ENCODE measurements at places on chromosomes 4 and X.

DNA sequence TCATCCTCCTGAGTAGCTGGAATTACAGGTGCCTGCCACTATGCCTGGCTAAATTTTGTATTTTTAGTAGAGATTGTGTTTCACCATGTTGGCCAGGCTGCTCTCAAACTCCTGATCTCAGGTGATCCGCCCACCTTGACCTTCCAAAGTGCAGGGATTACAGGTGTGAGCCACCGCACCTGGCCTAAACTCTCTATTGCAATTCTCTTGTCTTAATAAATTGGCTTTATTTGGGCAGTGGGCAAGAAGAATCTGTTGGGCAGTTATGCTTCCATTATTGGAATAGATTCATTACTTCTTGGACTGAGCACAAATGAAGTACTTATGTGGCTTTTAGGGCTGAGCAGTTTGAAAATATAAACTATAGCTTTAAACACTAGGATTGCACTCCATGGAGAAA, 8.2 kb upstream of the GPAT3 start:
- DNase-seq, result no peak

DNA sequence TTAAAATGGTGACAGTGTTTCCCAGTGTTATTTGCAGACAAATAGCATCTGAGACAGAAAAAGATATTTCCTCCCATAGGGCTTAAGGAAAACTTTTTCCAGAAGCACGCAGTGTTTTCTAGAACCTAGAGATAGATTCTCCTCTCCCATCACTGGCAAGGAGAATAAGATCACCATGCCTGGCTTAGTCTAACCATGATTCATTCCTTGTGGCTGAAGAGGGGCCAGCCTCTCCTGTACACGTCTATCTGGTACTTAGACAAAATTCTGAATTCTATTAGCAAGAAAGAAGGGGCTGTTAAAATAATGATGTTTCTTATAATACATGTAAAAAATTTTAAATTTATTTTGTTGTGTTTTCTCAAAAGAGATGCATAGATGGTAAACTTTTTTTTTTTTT, 296.1 kb upstream of the LDB2 start:
- no peak for DNase-seq

- DNase-seq, result no peak
Observed at GRCh38 chrX:81201071-81201470, 642 bp downstream of the HMGN5 start.

- DNase-seq, result no peak
Observed at GRCh38 chr4:71107726-71108125, 114.3 kb downstream of the DCK start.

DNA sequence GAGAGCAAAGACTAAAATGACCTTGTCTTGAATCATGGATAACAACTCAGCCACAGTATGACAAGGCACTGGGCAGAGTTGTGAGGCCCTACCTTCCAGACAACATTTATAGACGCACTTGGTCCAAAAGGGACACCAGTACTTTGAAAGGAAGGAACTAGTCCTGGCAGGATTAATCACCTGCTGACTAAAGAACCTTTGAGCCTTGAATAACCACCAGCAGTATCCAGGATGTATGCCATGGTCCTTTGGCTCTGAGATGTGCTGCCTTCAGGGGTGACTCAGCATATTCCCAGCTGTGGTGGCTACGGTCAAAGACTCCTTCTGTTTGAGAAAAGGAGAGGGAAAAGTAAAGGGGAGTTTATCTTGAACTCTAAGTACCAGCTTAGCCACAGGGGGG, 118.1 kb upstream of the PRR32 start:
- DNase-seq, result no peak

DNA sequence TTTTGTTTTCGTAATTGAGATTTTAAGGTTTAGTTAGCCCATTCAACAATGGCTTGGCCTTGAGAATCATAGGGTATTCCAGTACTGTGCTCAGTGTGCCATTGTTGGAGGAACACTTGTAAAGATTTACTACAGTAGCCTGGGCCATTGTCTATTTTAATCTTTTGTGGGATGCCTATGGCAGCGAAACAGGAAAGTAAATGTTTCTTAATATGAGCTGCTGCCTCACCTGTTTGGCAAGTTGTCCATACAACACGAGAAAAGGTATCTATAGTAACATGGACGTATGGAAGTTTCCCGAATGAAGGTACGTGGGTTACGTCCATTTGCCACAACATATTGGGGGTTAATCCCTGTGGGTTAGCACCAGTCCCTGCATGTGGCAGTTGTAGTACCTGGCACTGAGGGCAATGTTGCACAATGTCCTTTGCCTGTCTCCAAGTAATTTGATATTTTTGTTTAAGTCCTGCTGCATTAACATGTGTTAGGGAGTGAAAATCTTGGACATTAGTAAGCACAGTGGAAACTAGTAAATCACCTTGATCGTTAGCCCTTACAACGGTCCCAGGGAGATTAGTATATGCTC, 38.6 kb upstream of the AADAT start:
- no peak for DNase-seq

DNA sequence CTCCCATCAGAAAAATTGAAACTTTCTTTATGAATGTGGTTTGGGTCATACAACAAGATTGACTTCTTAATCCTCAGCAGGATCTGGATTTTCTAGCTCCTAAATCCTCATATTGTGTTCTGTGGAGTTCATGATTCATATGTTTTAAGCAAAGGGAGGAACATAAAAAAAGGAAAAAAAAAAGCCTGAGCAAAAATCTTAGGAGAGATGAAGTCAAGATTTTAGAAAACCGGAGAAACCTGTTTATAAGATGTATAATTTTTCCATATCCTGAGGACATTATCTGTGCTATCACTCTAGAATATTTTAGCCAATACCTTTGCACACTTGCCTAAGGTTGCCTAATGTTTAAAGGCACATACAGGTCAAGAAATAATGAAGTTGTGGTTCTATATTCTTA, 7.0 kb upstream of the EREG start:
- no peak for DNase-seq

DNA sequence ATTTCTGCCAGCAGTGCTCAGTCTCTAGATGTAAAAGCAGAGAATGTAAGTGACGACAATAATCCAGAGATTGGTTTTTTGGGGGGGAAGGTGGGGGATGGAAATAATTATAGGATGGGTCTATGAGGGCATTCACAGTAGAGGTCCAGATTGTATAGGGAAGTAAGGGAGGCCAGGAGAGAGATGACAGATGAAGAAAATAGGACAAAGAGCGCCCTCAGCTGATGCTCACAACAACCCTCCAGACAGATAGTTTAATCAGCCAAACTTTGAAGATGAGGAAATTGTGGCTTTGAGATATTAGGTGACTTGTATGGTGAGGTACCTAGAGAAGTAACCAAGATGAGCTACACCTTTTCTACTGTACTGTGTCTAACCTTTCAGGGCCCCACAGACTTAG, 137.9 kb downstream of the MAGEB17 start:
- DNase-seq, result no peak

GRCh38 chr4:16034010-16034748, 49.6 kb downstream of the PROM1 start:
- DNase-seq, result no peak

- no peak for DNase-seq
Observed at GRCh38 chr4:175540151-175540550, 271.9 kb downstream of the GPM6A start.

DNA sequence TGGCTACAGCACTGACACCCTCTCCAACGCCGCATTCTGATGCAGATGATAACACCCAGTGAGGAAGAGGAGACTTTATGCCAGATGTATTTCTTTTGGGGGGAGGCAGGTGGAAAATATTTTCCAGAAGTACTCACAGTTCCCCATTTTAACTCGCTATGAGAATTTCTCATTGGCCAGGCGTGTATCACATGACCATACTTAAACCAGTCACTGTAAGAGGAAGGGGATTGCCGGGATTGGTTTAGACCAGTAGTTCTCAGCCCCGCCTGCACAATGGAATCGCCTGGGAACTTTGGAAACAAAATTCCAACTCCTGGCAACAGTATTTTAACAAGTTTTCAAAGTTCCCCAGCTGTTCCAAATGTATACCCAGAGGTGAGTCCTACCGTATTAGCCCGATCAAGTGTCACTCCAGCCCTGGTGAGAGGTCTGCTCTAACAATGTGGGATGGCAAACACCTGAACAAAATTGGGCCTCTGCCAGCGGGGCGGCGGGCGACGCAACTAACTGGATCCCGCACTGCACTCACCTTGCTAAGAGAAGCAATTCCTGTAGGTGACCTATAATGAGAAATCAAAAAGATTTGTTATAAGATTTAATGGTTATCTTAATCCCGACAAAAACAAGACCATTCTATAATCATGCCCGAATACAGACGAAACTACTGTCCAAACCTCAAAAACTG, 2.9 kb upstream of the MSL3 start:
- DNase-seq, result no peak
